NCI-H1092 (cell line): ENCODE measurements at places on chromosomes 6 and 20.

DNA sequence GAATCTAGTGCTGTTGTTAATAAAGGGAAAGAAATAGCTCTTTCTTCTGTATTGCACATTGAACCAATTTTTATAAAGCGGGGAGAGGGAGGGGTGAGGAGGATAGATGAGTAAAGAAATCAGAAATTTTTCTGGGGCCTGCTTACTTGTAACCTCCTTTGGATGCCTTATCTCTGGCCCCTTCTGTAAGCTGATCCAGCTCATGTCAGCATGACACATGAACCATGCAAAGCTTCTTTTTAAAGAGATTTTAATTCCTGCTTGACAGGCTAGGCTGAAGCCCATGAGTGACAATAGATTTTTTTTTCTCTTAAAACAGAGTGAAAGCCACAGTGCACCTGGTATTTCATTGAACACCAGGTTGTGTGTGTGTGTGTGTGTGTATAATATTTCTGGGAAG is 325.3 kb downstream of the PRL start:
- no peak for DNase-seq

GRCh38 chr6:64817525-64817924 is 889.5 kb downstream of the EYS start:
- no peak for DNase-seq

DNA sequence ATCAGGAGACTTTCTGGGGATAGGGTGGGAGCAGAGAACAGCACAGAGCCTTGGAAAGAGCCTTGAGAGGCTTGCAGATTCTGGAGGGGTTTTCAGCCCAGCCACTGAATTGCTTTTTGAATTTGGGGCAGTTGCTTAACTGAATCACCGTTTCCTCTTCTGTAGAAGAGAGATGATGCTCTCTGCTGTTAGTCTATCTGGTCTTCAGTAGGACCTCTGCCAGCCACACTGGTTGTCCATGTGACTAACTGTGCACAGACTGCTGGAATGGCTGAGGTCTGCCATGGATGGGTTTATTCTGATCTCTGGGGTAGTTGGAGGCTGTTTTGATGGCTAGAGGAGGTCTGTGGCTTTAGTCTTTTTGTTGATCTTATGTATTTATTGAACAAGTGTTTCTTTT is 21.4 kb upstream of the PRDM1 start:
- no peak for DNase-seq

DNA sequence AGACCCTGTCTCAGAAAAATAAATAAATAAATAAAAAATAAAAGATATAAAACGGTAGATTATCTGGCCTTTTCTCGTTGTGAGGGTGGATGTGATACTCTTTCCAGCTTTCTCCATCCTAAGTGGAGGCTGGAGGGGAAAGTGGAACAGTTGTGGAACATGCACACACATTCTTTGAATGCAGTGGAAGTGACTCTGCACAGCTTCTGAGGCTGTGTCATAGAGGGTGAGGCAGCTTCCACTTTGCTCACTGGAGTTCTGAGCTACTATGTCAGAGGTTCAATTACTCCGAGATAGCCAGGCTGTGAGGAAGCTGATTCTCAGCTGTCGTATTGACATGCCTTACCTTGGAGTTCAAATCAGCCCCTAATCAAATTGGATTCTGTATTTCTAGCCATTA is 82.2 kb downstream of the CHMP4B start:
- DNase-seq: no peak

GRCh38 chr20:40176098-40176841 is 512.8 kb downstream of the MAFB start:
- DNase-seq: no peak

GRCh38 chr6:74161380-74161779 is 465.4 kb downstream of the CD109 start:
- no peak for DNase-seq

DNA sequence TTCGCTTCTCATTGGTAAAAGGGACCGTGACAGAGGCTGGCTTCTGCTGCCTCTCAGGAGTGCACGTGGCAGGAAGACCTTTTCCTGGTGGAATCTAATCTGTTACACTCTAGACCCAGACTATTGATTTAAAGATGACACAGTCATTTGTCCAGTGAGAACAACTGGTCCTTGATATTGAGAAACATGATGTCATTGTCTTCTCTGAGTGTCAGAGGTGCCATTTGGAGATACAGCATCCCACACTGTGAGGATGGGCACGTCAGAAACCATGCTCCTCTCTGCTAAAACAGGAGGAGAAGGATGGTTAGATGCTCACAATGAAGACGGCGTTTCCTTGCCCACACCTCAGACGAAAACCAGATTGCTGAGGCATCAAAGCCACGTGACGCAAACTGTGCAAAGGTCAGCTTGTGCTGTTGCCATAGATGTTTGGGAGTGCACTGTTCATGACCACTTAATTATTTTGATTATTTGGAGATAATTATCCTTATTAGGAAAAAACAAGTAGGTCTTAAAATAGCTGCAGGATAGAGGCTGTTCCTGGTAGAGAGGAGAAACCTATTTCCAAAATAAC is 169.0 kb downstream of the SMOC2 start:
- no peak for DNase-seq

GRCh38 chr6:41059556-41059955 is 6.6 kb downstream of the APOBEC2 start:
- DNase-seq: no peak

GRCh38 chr6:157226026-157226625 is 97.2 kb downstream of the TMEM242 start:
- no peak for DNase-seq

- DNase-seq: no peak
Measured at GRCh38 chr6:23797041-23797440, 329.0 kb upstream of the NRSN1 start.

GRCh38 chr6:31597006-31597405 is 4.2 kb upstream of the NCR3 start:
- DNase-seq: no peak

DNA sequence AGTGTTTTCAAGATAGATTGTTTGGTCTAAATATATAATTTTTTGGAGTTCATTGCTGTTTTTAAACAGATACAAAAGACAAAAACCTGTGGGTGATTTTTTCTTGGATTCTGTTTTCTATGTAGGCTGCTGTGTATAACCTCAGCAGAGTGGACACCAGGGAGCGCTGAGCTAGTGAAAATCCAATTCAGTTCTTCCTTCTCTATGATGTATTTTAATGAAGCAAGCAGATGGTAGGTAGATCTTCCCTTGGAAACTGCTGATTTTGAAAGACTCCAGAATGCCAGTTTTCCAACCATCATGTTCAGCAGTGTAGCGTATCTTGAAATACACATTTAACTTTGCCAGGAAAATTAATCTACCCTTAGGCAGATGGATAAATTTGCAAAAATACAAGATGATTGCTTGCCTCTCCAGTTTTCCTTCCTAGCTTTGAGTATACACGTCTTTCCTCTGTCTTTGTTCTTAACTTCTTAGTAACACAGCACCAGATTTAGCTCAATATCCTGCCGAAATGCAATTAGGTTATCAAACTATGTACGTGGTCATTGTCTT is 178.0 kb downstream of the PHF3 start:
- DNase-seq: no peak

DNA sequence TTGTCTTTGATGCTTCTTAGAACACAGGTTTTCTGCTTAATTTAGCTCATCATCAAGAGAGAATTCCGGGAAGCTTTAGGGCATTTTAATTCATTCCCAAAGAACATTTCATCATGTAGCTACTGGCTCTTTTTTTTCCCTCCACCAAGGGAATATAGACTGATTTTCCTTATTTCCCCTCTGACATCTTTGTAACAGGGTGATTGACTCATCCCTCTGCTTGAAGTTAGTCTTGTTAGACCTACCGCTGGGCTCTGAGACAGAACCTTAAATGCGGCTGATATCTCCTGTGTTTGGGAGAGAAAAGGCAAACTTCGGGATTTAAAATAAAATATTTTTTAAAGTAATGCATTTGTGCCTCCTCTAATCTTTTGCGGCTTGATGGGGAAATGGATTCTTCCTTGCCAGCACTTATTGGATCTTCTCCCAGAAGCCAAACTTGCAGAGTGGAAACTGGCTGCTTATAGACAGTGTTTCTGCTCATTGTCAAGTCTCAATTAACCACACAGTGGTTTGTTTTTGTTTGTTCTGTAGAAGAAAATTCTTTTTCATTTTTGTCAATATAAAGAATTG is 272.7 kb upstream of the PLCB4 start:
- DNase-seq: no peak

DNA sequence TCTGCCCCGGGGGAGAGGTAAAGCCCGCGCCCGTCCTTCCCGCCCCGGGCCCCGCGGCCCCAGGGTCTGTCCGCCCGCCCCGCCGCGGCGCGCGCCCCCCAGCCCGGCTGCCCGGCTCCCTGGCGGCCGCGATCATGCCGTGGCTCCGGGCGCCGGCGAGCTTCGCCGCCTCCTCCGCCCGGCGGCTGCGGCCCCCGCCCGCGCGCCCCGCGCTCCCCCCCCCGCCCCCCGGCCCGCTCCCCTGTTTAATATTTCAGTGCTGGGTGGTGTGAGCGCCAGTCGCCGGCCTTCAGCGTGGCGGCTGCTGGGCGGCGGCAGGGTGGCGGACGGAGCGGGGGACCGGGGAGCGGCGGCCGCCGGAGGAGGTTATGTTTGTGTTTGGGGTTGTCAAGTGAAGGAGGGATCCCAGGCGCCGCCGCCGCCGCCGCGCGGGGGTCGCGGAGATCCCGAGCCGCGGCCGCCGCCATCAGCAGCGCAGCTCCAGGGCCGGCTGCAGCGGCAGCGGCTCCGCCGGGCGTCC is at the start of gene HIVEP1:
HIVEP1 (plus strand) TSS at position 275 of the 520 bp plus-strand sequence. CDS start 3,317 bp downstream, outside the sequence.
- DNase-seq: no peak

- DNase-seq: no peak
Measured at GRCh38 chr6:15527838-15528617, 134.8 kb downstream of the DTNBP1 start.

GRCh38 chr20:60752741-60753420 is 499.2 kb upstream of the CDH4 start:
- DNase-seq: no peak

DNA sequence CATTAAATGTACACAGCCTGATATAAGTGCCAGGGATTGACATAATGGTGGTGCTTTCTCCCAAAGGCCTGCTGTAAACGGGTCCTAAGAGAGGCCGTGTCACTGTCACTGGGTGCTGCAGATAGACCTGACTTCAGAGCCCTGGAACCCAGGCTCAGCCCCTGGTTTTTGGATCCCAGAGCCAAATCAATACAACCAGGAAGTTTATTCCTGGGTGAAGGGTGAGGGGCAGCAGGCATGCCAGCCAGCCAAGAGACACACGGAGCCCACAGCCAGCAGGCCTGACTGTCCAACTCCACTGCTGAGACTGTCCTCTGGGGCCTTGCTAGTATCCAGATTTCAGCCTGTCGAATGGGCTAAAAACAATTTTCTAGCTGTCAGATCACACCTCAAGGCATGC is 12.8 kb upstream of the ARMC12 start:
- DNase-seq: no peak

GRCh38 chr20:17835240-17835933 is 133.2 kb downstream of the SNX5 start:
- no peak for DNase-seq

DNA sequence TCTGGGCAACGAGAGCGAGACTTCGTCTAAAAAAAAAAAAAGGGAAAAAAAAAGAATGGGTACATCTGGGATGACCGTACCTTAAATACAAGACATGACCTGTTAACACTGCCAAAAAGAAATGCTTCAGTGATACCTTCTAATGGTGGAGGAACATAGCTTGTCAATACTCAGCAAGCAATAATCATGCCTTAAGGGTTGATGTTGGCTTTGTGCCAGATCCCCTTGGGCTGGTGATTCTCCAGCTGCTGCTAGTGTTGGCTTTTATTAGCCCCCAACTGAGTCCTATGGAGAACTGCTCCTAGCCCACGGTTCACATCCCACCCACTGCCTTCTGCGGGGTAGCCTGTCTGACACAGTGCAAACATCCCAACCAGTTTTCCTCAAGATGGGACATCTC is 134.9 kb downstream of the PLCB1 start:
- peak; percentile 85 for DNase-seq

DNA sequence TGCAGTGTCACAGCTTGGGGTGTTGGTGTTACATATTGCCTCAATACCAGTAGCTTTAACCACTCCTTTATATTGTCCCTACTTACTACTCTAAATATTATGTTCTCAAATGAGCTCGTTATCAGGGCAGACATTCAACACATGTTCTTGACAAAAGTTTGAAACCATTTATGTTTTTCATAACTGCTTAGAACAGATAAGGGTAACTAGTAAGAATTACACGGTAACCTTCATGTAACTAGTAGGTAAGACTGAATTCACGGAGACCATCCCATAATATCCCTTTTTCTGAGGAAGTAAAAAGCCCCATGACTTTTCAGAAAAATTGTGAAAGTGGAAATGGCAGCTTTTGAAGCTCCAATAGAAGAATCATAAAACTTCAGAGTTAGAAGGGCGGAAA is 59.6 kb upstream of the CENPW start:
- no peak for DNase-seq

DNA sequence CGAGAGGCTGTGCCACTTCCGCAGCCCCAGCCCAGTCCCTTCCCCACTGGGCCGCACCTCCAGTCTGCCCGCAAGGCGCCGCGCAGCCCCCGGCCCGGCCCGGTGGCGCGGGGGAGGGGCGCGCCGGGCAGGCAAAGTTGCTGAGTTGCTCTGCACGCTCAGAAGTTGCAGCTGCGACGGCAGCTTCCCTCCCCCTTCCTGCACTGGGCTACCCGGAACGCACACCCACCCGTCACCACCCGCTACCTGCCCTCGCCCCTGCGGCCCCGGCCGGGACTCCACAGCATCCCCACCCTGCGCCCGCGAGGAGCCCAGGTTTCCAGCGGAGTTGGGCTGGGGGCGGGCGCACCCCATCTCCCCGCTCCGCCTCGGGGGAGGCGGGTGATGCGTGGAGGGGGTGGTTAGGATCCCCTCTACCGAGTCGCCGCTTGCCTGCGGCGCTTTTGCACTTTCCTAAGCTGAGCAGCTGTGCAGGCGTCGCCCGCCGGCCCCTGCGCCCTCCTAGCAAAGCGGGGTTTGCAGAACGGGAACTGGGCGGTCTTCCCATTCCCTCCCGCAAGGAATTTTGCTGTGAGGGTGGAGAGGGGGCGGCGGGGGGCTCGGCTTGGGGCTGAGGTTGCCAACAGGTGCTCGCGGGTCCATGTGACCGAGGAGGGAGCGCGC is 55.9 kb upstream of the RREB1 start:
- DNase-seq: peak; percentile 3

DNA sequence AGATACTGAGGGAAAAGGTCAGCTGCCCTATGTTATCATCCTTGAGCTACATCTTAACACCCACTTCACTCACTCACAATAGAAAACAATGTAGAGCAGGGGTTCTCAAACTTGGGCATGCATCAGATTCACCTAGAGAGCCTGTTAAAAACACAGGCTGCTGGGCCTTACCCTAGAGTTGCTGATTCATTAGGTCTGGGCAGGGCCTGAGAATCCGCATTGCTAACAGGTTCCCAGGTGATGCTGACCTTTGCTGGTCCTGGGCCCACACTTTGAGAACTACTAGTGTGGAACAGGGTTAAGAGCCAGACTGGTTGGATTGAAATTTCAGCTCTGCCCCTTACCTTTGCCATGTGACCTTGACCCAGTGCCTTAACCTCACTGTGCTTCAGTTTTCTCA is 25.1 kb downstream of the RSPO4 start:
- no peak for DNase-seq
